COR-L47 (cell line): ENCODE measurements at places on chromosomes 6 and 20.

DNA sequence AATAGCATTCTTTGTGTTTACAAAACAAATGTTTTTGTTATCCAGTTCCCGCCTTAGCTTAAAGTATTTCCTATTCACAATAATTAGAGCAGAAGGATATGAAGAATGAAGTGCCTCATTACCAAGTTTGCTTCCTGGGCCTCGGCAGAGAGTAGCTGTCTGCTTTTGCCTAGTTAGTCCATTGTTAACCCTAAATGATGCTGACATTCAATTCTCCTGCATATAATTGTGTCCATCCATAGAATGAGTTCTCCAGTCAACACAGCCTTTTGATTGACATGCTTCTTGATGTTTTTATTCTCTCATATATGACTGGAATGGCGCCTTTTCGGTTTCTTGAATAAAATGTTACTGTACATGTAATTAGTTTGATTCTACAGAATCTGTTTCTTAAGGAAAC lies 100.9 kb downstream of the MYB start:
- DNase-seq, result no peak

GRCh38 chr20:32496811-32497533 lies 88.2 kb downstream of the NOL4L start:
- DNase-seq, result peak; percentile 53

DNA sequence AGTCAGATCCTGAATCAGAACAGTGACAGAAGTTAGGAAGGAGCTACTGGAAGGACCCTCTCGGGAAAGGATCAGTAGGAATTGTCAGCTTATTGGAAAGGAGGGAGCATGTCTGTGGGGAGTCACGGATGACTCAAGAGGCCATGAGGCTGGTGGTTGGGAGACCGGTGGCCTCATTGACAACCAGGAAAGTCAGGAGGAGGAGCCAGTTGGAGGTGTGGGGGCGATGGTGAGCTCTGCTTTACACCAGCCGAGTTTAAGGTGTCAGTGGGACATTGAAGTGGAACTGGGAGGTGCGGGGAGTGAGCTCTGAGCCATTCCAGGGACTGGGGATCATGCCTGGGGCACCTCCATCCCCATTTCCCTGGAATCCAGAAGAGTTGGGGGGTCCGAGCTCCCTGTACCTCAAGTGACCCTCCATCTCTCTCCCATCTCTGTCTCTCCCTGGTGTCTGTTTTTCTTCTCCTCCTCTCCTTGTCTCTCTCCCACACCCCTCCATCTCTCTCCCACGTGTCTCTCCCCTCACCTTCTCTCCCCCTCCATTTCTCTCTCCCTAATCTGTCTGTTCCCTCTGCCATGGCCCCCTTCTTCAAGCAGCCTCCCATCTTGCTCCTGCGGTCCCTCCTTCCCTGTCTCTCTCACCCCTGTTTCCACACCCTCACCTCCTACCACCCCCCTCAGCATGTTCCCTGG lies 14.3 kb upstream of the ZBTB9 start:
- DNase-seq, result no peak

- peak; percentile 3 for DNase-seq
Measured at GRCh38 chr6:162964488-162965140, 236.8 kb downstream of the PACRG start.

- DNase-seq, result no peak
Measured at GRCh38 chr6:38552121-38552520, 87.6 kb downstream of the BTBD9 start.

GRCh38 chr20:18304618-18305017 lies 16.3 kb downstream of the ZNF133 start:
- no peak for DNase-seq

DNA sequence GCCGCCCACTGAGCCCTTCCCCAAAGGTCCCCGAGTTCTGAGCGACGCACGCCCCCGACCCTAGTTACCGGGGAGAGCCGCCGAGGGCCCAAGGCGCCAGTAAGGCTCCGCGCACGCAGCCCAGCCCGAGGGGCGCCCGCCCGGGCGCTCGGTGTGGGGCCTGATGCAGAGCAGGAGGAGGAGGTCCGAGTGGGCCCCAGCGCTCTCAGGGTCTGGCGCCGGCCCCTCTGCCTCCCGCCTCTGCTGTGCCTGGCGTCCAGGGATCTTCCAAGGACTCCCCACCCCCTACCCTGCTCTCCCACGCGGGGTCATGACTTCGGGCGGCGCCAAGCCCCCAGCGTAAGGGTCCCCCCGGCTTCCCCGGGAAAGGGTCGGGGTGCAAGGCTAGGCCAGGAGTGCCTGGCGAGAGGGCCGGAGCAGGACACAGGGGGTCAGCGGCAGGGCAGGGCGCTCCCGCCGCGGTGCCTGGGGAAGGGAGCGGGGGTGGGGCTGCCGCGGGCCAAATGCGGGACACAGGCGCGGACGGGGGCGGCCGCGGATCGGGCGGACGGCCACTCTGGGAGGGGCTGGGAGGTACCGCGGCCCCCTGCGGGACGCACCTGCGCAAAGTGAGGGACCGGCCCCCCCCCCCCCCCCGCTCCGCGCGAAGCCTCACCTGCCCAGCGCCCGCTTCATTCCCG lies 637 bp downstream of the ABHD12 start:
- peak; percentile 61 for DNase-seq

DNA sequence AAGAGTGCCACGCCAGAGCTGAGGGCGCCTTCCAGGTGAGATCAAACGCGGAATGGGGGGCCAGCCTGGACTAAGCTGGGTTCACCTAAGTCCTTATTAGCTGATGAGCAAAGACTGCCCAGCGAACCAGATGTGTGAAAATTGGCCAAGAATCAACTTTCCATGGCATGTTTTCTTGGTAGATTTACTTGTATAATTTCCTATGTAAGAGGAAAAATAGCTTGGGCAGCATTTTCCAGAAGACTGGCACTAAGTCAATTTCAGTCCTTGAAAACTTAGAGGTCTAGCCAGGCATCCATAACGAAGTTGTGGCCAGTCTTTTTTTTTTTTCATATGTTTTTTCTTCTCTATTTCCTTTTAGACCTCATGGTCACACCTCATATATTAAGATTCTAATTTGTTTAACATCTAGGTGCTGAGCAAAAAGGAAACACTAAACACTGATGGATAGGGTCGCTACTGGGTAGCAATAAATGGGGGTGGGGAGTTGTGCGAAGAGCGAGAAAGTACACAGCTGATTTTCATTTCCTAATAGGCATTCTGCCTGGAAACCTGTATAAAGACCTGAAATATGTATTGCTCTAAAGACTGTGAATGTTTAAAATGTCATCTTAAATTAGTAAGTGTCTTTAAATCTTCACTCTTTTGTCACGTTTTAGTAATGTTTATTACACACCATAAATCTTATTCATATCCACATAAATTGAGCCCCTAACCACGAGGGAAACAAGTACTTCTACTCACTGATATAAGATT lies 188.8 kb downstream of the CD83 start:
- DNase-seq, result no peak
